Activated B cell treated with CpG ODN at 0.5 μM for 24 hours (primary cell): ENCODE measurements at places on chromosomes 2 and 18. TPM values are rescaled to one million over a fixed set of nuclear protein-coding genes. Genes with fewer than 3 reads are reported as not detected.

- peaks cover 7% of the 10 kb centered on the region for H3K4me1 ChIP-seq
- H3K4me3 ChIP-seq, result no peak overlapping the region
- peak; percentile 49 for DNase-seq
- H3K27me3 ChIP-seq, result peaks cover 38% of the 10 kb centered on the region
- no peak overlapping the region for H3K27ac ChIP-seq
- H3K36me3 ChIP-seq, result no peaks in the 10 kb centered on the region
Observed at GRCh38 chr2:205925373-205926337, 160.3 kb downstream of the INO80D start.

Gene FBXO11
- total RNA-seq, result 77.8 and 89.1 TPM in 2 replicates

GRCh38 chr2:127721311-127721977 lies 20.1 kb downstream of the SFT2D3 start:
- no peak overlapping the region for H3K27ac ChIP-seq
- H3K4me1 ChIP-seq, result no peaks in the 10 kb centered on the region
- peaks cover 70% of the 10 kb centered on the region for H3K36me3 ChIP-seq
- DNase-seq, result no peak
- no peaks in the 10 kb centered on the region for H3K27me3 ChIP-seq
- no peak overlapping the region for H3K4me3 ChIP-seq

Gene CDK15
- not detected in 2 replicates for total RNA-seq

Gene ACVR1C
- total RNA-seq, result 0.20 and 0.32 TPM in 2 replicates

Gene REEP1
- total RNA-seq, result not detected in 2 replicates

Gene CNOT11
- 50.8 and 59.7 TPM in 2 replicates for total RNA-seq

DNA sequence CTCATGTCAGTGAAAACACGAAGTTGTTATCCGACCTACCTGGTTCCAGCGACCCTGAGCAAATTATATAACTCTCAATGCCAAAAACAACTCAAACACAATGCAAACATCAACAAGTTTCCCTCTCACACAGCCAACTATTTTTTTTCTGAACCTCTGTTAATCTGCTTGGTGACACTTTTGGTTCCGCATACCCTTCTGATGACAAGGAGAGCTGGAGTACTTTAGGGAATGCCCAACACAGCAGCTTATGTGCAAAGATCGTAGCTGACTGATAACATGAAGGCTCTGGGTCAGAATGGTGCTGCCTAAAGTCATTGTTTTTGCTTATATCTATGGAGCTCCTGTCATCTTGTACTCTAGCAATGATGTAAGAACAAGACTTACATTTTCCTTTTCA lies 72.7 kb upstream of the CCDC68 start:
- H3K4me1 ChIP-seq, result no peaks in the 10 kb centered on the region
- H3K27ac ChIP-seq, result no peak overlapping the region
- peaks cover 3% of the 10 kb centered on the region for H3K27me3 ChIP-seq
- H3K4me3 ChIP-seq, result no peak overlapping the region
- no peaks in the 10 kb centered on the region for H3K36me3 ChIP-seq

Gene PPP4R3B
- 75.6 and 82.4 TPM in 2 replicates for total RNA-seq

GRCh38 chr2:176419591-176420071 lies 150.4 kb downstream of the MTX2 start:
- no peak overlapping the region for H3K27ac ChIP-seq
- no peak for DNase-seq
- peaks cover 14% of the 10 kb centered on the region for H3K27me3 ChIP-seq
- H3K4me3 ChIP-seq, result no peak overlapping the region

Gene RBMS1
- total RNA-seq, result 23.9 and 30.9 TPM in 2 replicates

GRCh38 chr2:110741491-110741980 lies 9.2 kb downstream of the ACOXL start:
- H3K4me3 ChIP-seq, result no peak overlapping the region
- no peak for DNase-seq
- peaks cover 4% of the 10 kb centered on the region for H3K36me3 ChIP-seq
- no peaks in the 10 kb centered on the region for H3K4me1 ChIP-seq
- peaks cover 64% of the 10 kb centered on the region for H3K27me3 ChIP-seq

Gene SULT1C4
- not detected in 2 replicates for total RNA-seq

DNA sequence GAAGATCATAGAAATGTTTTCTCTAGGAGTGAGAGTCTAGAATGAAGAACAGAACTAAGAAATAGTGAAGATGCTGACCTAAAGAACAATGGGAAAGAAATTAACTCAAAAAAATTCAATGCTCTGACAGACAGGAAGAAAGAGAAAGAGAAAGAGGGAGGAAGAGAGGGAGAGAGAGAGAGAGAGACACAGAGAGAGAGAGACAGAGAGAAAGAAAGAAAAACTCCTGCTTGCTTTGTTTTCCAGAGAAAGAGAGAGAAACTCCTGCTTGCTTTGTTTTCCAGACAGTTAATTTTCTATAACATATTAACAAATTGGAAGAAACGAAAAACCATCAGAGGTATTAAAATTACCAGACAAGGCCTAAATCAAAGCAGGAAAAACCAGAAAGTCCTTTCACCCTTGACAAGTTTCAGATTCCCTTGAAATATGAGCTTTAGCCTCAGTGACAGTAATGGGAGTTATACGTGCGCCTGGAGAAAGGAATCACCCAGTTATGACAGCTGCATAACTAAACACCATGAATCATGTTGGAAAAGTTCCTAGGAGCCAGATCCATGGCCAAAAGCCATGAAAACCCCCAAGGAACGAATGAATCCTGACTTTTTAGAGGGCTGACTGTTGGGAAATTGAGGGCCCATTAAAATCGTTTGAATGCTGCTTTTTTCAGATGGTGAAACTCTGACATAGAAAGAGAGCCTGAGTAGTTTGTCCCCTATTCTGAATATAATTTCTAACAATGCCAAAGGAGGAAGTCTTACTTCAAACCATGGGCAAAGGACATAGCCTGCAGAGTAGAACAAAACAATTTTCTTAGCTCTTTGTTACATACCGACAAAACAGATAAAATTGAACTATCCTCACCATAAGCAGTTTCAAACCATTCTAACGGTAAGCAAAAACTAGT lies 228.6 kb upstream of the CHST9 start:
- no peaks in the 10 kb centered on the region for H3K36me3 ChIP-seq
- DNase-seq, result no peak
- no peaks in the 10 kb centered on the region for H3K27me3 ChIP-seq
- no peaks in the 10 kb centered on the region for H3K4me1 ChIP-seq

DNA sequence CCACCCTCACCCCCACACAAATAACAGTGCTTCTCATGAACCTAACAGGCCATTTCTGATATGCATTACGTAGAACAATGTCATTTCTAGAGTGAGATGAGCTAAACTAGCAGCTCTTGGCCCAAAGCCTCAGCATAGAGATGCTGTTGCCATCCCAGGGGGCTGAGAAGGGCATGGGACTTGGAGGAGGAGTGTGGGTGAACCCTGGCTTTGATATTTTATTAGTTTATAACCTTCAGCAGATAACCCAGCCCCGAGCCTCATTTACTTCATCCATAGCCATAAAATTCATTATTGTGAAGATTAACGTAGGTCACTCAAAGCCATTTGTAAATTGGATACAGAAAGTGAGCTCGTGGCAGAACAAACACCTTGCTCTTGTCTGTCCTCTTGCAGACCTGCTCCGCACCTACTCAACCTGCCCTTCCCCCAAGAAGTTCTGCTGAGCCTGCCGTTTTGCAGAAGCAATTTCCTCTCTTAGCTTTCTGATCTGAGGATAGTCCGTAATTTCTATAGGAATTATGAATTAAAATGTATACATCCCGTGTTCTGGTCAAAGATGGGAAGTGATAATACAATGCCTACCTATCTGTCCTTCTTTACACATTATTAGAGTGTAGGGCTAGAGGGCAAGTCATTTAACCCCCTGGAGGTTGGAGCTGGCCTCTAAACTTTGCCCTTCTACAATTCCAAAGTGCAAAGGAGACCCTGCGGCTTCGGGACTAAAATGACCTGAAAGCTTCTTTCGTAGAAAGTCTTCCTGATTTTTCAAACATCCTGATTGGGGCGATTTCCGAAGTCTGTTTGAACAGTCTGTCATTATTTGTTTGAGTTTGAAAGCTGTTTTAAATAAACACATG lies 187.4 kb downstream of the BCL2 start:
- peaks cover 43% of the 10 kb centered on the region for H3K4me1 ChIP-seq
- no peak for DNase-seq
- peaks cover 20% of the 10 kb centered on the region for H3K36me3 ChIP-seq
- no peaks in the 10 kb centered on the region for H3K27me3 ChIP-seq
- peak overlapping the region; percentile 70 for H3K27ac ChIP-seq
- H3K4me3 ChIP-seq, result no peak overlapping the region

Gene PPP1R7
- 72.0 and 74.5 TPM in 2 replicates for total RNA-seq

DNA sequence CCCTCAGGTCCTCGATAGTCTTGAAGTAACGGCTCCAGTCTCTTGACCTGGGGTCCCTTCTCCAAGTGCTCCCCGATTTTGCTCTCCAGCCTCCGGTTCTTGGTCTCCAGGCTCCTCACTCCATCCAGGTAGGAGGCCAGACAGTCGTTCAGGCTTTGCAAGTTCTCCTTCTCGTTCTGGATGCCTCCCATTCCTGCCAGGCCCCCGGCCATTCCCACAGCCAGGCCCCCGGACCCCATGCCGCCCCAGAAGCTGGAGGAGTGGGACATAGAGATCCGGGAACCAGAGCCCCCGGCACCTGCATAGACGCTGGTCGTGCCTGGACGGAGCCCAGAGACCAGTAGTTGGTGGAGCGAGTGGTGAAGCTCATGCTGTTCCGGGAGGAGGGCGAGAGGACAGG lies 29.0 kb upstream of the RAB31 start:
- DNase-seq, result no peak
- no peaks in the 10 kb centered on the region for H3K27me3 ChIP-seq
- H3K36me3 ChIP-seq, result no peaks in the 10 kb centered on the region
- H3K27ac ChIP-seq, result no peak overlapping the region
- no peak overlapping the region for H3K4me3 ChIP-seq
- H3K4me1 ChIP-seq, result peaks cover 2% of the 10 kb centered on the region

Gene DES
- total RNA-seq, result not detected in 2 replicates

DNA sequence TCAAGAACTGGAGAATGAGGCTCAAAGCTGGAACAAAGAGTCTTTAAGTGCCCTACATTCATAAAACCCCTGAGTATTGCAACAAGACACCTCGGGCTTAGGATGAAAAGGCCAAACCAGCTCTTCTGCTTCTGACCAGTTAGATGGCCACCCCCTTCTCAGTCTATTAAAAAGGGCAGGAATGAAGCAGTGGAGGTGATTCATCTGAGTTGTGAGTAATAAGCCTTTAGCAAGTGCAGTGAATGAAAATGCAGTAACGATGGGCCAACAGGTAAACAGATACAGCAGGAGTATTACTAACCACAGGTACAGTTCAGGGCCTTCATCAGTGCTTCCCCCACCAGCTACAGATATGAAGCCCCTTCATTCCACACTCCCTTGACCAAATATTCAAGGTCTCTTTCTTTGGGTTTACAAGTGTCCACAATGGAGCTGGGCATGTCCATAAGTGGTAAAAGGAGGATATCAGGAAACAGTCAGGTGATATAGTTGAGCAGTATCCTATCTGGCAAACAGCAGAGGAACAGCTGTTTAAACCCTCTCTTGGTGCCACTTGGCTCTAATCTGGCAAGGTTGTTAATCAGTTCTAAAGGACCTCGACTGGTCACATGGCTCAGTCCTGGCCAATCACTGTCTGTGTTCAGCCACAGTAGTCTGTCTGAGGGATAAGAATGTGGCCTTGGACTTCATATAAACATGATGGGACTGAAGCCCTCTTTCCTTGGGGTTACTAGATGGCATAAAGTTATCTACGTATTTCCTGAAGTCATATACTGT lies 17.8 kb downstream of the SERPINB13 start:
- no peak for DNase-seq
- no peaks in the 10 kb centered on the region for H3K27me3 ChIP-seq
- no peak overlapping the region for H3K4me3 ChIP-seq
- H3K27ac ChIP-seq, result no peak overlapping the region
- no peaks in the 10 kb centered on the region for H3K36me3 ChIP-seq
- H3K4me1 ChIP-seq, result peaks cover 3% of the 10 kb centered on the region

- no peaks in the 10 kb centered on the region for H3K27me3 ChIP-seq
- no peak for DNase-seq
- no peaks in the 10 kb centered on the region for H3K4me1 ChIP-seq
- H3K4me3 ChIP-seq, result no peak overlapping the region
- no peaks in the 10 kb centered on the region for H3K36me3 ChIP-seq
- no peak overlapping the region for H3K27ac ChIP-seq
Observed at GRCh38 chr2:78876316-78876688, 149.2 kb upstream of the REG3G start.

Gene FABP1
- not detected in 2 replicates for total RNA-seq

DNA sequence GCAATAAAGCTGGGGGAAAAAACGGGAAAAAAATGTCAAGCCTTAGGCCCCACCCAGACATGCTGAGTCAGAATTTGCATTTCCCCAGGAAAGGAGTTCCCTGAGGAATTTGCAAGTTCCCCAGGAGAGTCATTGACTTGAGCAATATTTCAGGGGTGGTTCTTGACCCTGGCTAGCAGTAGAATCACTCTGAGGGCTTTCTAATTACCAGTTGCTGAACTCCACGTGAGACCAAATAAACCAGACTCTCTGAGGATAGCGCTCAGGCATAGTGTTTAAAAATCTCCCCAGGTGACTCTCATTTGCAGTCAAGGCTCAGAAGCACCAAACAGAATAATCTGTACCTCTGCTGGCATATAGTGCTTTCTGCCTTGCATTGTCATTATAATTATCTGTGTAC lies 48.7 kb downstream of the C1QL2 start:
- no peaks in the 10 kb centered on the region for H3K4me1 ChIP-seq
- no peaks in the 10 kb centered on the region for H3K36me3 ChIP-seq
- peaks cover 7% of the 10 kb centered on the region for H3K27me3 ChIP-seq
- H3K27ac ChIP-seq, result no peak overlapping the region
- no peak for DNase-seq

- DNase-seq, result no peak
- no peak overlapping the region for H3K27ac ChIP-seq
- peaks cover 17% of the 10 kb centered on the region for H3K4me1 ChIP-seq
- H3K36me3 ChIP-seq, result no peaks in the 10 kb centered on the region
- peaks cover 10% of the 10 kb centered on the region for H3K27me3 ChIP-seq
Observed at GRCh38 chr18:63099848-63100629, 219.5 kb downstream of the BCL2 start.

GRCh38 chr2:196725882-196726281 lies 73.6 kb downstream of the GTF3C3 start:
- H3K27ac ChIP-seq, result no peak overlapping the region
- no peaks in the 10 kb centered on the region for H3K36me3 ChIP-seq
- H3K27me3 ChIP-seq, result no peaks in the 10 kb centered on the region
- H3K4me1 ChIP-seq, result no peaks in the 10 kb centered on the region
- H3K4me3 ChIP-seq, result no peak overlapping the region
- no peak for DNase-seq

Gene NOSTRIN
- total RNA-seq, result 0.07 TPM in 1 of 2 replicates, not detected in the other

Gene EIF2B4
- total RNA-seq, result 43.3 and 49.9 TPM in 2 replicates

DNA sequence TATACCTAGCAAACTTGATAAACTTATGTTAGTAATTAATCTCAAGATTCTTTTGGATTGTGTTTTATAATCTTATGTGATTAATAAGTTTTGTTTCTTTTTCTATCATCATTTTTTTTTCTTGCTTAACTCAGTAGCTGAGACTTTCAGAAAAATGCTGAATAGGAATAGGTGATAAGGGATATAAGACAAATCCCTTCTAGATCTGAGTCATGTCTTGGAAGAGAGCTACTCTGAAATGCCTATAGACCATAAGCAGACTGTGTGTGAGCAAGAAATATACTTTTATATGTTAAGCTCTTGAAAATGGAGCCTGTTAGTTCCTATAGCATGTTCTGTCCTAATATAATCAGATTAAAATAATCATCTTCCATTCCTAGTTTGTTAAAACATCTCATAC lies 29.6 kb downstream of the CYBRD1 start:
- no peaks in the 10 kb centered on the region for H3K4me1 ChIP-seq
- H3K27me3 ChIP-seq, result peaks cover 2% of the 10 kb centered on the region
